ENCODE measurements at places on chromosomes 7 and 10.
A peak's percentile ranks its signal among the peaks of the same experiment; 100 is the strongest.

- no peak overlapping the region for H3K27ac ChIP-seq
- no peak overlapping the region for H3K4me3 ChIP-seq
- no peaks in the 10 kb centered on the region for H3K4me1 ChIP-seq
- DNase-seq, result no peak
Observed at GRCh38 chr7:5222841-5223411, 32.9 kb downstream of the WIPI2 start.

DNA sequence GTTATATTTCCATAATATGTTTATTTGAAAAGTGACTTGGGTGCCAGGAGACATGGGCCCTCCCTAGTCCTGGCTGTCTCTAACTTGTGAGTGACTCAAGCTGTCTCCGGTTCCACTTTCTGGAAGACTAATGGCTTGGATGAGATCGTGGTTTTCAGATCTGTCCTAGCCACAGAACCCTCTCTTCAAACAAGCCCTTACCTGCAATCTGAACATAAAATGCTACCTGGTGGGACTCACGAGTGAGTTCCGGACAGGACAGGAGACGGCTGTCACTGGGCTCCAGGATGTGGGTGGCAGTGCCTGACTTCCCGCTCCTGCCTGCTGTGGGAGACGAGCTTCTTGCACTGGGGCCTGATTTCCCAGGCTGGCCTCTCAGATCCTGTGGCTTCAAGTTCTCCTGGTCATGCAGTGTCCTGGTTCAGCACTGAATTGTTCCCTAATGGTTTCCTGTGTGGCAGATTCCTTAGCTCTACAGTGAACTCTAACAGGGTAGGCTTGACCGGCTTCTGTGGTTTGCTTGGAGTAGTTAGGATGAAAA lies 26.0 kb upstream of the PFKFB3 start:
- no peak for DNase-seq
- peaks cover 13% of the 10 kb centered on the region for H3K4me1 ChIP-seq
- no peaks in the 10 kb centered on the region for H3K36me3 ChIP-seq
- H3K4me3 ChIP-seq, result no peak overlapping the region
- H3K27ac ChIP-seq, result no peak overlapping the region

DNA sequence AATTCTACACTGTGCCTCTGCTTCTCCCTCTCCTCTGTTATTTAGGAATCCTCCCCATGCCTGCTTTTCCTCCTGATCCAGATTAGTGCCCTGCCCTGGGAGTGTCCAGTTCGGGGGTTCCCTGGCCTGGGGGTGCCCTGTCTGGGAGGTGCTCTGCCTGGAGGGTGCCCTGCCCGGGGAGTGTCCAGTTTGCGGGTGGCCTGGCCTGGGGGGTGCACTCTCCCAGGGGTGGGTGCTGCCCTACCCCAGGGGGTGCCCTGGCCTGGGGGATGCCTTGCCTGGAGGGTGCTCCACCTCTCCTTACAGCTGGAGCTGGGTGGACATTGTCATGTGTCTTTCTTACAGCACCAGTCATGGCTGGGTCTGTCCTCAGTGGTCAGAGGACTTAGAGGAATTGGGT lies 20.2 kb downstream of the RAMP3 start:
- H3K27ac ChIP-seq, result no peak overlapping the region
- H3K4me1 ChIP-seq, result no peaks in the 10 kb centered on the region
- DNase-seq, result no peak
- H3K27me3 ChIP-seq, result peaks cover 5% of the 10 kb centered on the region
- no peak overlapping the region for H3K4me3 ChIP-seq

DNA sequence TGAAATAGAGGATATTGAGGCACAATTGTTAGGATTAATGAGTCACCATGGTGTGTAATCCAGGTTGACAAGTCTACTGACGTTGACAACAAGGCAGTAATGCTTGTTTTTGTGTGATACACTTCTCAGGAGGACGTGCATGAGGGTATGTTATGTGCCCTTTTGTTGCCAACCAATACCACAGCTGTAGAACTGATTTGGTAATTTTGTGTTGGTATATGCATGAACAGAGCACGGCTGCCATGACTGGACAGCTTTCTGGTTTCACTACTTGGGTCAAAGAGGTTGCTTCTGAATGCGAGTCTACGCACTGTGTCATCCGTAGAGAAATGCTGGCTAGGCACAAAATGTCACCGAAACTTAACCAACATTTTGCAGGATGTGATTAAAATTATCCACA lies 32.9 kb downstream of the PHTF2 start:
- H3K36me3 ChIP-seq, result no peaks in the 10 kb centered on the region
- peaks cover 6% of the 10 kb centered on the region for H3K4me1 ChIP-seq
- no peak overlapping the region for H3K4me3 ChIP-seq
- H3K27ac ChIP-seq, result no peak overlapping the region
- no peaks in the 10 kb centered on the region for H3K27me3 ChIP-seq
- no peak for DNase-seq

DNA sequence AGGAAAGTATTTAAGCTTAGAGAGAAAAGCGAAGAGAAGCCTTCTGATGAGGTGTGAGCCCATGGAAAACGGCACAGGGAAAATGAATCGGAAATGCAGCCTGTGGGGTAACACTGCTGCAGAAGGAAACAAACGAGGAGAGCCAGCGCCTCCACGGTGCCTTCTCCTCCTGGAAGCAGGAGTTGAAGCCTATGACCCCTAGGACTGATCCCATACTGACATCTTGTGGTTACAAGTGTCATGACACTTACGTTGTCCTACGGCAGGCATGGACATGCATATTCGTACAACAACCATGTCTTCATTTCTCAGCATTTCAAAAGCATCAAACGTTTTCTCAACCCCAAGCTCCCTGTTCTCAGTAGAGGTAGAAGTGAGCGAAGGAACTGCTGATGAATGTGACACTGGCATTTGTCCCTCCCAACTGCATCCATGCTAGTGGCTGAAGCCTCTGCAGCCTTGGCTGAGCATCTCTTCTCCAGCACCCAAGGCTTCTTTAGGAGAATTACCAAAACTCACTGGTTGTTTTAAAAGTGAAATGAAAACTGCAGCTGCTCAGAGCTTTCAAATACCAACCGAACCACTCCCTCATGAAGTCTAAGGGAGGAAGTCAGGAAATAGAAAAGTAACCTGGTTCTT lies 160.2 kb downstream of the JAZF1 start:
- H3K4me1 ChIP-seq, result peaks cover 23% of the 10 kb centered on the region
- H3K4me3 ChIP-seq, result no peak overlapping the region
- peak; percentile 49 for DNase-seq
- H3K27ac ChIP-seq, result no peak overlapping the region

GRCh38 chr10:121998462-121998861 lies 9.5 kb downstream of the TACC2 start:
- H3K27me3 ChIP-seq, result peaks cover 6% of the 10 kb centered on the region
- DNase-seq, result no peak
- no peaks in the 10 kb centered on the region for H3K36me3 ChIP-seq
- H3K4me3 ChIP-seq, result no peak overlapping the region
- H3K4me1 ChIP-seq, result no peaks in the 10 kb centered on the region

DNA sequence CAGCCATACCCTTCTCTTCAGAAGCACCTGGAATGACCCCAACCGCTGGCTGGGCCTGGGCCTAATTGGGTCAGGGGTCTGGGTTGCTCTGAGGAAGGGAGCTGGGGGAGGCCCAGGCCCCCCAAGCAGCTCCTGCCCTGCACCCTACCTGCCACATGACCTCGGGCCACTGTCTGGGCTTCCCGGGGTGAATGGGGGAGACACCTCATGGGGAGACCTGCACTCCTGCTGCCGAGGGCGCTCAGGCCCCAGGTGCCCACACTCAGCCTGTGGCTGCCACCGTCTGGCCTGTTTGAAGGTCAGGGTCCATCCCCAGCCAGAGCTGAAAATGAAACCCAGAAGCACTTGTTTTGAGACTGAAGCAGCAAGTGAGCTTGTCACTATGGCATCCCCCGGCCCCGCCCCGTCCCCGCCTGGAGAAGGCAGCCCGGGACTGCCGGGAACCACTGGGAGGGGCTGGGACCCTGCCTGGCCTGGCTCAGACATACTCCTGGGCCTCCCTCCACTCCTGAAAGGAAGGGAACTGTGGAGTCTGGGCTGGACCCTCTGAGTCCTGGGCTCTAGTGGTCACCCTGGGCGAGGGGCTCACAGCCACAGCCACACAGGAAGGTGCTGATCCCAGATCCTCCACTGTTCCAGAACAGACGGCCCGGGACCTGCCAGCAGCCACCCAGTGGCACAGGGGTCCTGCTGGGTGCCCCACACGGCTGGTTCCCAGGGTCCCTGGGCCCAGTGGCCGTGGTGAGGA lies 7.4 kb upstream of the MICALL2 start:
- H3K27me3 ChIP-seq, result no peaks in the 10 kb centered on the region
- H3K4me1 ChIP-seq, result peaks cover 7% of the 10 kb centered on the region
- no peak overlapping the region for H3K27ac ChIP-seq
- H3K36me3 ChIP-seq, result no peaks in the 10 kb centered on the region
- H3K4me3 ChIP-seq, result no peak overlapping the region
- peak; percentile 42 for DNase-seq

- DNase-seq, result no peak
- H3K36me3 ChIP-seq, result no peaks in the 10 kb centered on the region
- H3K27ac ChIP-seq, result no peak overlapping the region
- H3K4me3 ChIP-seq, result no peak overlapping the region
- no peaks in the 10 kb centered on the region for H3K4me1 ChIP-seq
Observed at GRCh38 chr7:140005754-140006503, 56.8 kb downstream of the PARP12 start.

DNA sequence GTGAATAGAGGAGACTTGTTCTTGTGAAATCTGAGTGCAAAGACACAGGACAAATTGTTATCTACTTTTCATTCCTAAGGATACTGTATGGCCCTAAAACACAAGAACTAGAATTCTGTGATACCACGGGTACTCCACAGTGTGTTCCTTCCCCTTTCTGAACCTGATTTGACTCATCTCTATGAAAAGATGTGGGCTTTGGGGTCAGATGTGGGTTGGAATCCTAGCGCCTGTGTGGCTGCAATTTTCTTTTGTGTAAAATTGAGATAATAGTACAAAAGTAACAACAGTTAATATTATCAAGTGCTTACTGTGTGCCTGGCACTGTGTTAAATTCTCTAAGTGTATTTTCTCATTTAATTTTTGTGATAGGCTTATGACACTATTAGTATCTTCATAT lies 8.1 kb downstream of the SRGN start:
- no peak for DNase-seq
- no peaks in the 10 kb centered on the region for H3K36me3 ChIP-seq
- H3K27me3 ChIP-seq, result no peaks in the 10 kb centered on the region
- no peak overlapping the region for H3K4me3 ChIP-seq
- no peak overlapping the region for H3K27ac ChIP-seq

DNA sequence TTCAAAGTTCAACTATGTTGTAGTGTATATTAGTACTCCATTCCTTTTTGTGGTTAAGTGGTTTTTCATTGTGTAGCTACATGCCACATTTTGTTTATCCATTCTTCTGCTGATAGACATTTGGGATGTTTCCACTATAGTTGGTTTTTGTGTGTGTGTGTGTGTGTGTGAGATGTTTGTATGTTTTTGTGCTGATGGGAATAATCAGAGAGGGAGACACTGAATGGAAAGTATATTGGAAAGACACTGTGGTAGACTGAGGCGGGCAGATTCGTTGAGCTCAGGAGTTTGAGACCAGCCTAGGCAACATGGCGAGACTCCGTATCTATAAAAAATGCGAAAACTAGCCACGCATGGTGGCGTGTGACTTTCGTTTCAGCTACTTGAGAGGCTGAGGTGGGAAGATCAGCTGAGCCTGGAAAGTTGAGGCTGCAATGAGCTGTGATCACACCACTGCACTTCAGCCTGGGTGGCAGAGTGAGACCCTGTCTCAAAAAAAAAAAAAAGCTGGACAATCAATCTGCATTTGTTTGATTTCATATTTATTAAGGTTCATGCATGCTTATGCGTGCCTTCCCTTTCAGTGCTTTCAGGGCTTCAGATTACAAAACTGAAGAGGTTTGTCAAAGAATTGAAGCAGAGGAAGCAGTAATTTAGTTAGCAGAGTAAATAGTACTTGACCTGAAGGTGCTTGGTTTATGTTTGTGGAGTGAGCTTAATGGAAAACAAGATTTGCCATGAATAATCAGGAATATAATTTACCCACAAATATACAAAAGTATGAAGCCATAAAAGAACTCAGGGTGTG lies 14.7 kb downstream of the SEC24C start:
- peaks cover 15% of the 10 kb centered on the region for H3K4me1 ChIP-seq
- DNase-seq, result no peak
- no peak overlapping the region for H3K4me3 ChIP-seq
- H3K36me3 ChIP-seq, result peaks cover 48% of the 10 kb centered on the region

GRCh38 chr10:71408436-71409225 lies 11.9 kb downstream of the CDH23 start:
- no peak overlapping the region for H3K27ac ChIP-seq
- no peak overlapping the region for H3K4me3 ChIP-seq
- H3K4me1 ChIP-seq, result no peaks in the 10 kb centered on the region

- H3K36me3 ChIP-seq, result no peaks in the 10 kb centered on the region
- no peak overlapping the region for H3K27ac ChIP-seq
- DNase-seq, result no peak
Observed at GRCh38 chr7:67673861-67674260, 677.2 kb downstream of the TYW1 start.

DNA sequence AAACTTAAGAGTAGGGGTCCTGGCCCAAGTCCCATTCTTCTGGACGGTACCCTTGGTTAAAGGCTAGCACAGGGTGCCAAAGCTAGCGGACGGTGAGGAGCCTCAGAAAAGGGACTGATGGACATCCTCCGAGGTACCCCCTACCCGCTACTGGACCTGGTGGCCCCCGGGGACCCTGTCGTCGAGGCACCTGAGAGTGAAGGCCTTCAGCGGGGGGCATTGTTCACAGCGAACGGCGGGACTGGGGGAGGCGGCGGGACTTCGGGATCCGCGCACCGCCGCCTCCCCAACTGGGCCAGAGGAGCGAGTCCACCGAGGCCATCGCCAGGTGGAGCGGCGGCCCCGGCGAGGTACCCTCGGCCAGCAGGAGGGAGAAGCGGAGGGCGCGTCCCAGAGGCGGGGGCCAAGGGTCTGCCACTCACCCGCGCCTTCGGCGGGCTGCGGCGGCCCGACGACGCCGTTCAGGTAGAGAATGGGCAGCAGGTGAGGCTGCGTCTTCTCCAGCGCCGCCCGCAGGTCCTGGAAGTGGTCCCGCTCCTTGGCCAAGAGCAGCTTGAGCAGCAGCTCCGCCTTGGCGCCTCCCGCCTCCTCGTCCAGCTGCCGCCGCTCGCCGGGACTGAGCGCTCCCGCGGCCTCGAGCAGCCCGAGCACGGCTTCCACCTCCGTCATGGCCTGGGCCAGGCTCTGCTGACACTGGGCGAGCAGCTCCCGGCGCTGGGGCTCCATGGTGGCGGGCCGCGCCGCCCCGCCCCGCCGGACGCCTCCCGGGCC lies 575 bp downstream of the DLG5 start:
- H3K36me3 ChIP-seq, result no peaks in the 10 kb centered on the region
- H3K27ac ChIP-seq, result peak overlapping the region; percentile 12
- peaks cover 14% of the 10 kb centered on the region for H3K4me1 ChIP-seq

DNA sequence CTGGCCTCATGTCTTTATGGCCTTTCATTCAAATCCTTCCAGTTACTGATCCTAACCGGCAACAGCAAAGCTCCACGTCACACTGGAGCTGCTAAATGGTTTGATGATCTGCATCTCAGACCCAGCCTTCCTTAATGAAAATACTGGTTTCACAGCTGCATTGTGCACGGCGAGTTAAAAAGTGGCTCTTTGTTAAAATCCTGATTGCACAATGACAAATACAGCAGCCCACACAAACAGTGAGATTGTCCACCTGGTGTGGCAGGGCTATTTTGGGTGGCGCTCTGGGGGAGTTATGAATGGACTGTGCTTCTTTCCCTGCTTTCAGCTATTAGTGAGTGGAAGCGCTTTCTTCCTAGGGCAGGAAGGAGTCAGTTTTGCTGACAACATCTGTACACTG lies 63.4 kb upstream of the C1QL3 start:
- no peak overlapping the region for H3K4me3 ChIP-seq
- no peak overlapping the region for H3K27ac ChIP-seq
- peaks cover 2% of the 10 kb centered on the region for H3K36me3 ChIP-seq

All from astrocyte (in vitro differentiated cells and primary cell).